ENCODE measurements at places on chromosomes 16 and 17. TPM values are rescaled to one million over a fixed set of nuclear protein-coding genes. Genes with fewer than 3 reads are reported as not detected.

DNA sequence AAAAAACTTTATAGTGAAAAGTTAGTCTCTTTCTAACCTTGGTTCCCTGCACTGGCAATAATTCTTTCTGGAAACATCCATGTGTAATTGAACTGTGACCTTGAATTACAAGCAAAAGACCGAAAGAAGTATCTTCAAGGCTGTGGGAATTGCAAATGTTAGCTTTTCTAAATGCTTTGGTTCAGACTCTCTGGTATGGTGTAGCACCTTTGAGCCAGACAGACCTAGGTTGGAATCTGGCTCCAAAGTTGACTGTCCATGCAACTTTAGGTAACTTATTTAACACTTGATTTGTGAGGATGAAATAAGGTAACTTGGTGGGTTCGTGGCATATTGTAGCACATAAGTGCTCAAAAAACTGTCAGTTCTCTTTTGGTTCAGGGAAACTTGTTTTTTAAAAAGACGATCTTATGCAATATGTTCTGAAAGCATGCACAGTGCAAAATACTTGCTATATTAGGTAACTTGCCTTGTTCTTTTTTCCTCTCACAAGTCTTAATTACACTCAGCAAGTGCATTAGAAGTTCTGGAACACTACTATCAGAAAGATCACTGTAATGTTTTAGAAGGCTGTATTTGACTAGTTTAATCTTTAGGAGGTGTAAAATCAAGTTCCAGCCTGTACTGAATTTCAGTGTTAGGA lies 46.3 kb downstream of the TANGO6 start:
- no peak for DNase-seq

GRCh38 chr16:5001986-5002385 lies 31.7 kb downstream of the NAGPA start:
- no peak for DNase-seq

GRCh38 chr17:48755356-48755755 lies 26.8 kb upstream of the HOXB13 start:
- no peak for DNase-seq

GRCh38 chr16:565419-566330 lies 1.1 kb upstream of the NHLRC4 start:
- DNase-seq = no peak

DNA sequence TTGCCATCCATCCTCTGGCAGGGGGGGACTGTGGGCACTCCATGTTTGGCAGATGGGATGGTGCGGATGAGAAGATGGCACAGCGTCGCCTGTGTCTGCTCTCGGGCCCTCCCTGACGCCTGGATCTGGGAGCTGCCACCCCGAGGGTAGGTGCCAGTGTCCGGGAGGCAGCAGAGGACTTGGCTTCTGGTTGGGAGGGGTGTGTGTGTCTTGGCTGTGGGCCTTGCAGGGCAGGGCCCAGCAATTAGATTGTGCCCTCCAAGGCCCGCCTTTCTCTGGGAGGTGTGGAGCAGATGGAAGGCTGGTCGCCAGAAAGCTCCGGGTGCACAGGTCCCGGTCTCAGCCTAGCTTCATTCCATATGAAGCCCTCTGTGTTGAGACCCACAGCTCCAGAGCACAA lies 1.4 kb downstream of the RAP1GAP2 start:
- no peak for DNase-seq

GRCh38 chr16:23015580-23015979 lies 133.7 kb downstream of the USP31 start:
- no peak for DNase-seq

Gene CES5A
- total RNA-seq = not detected

Gene CLEC19A
- total RNA-seq = not detected

All from left ventricle myocardium inferior (tissue), 1 donor.